Activated CD4-positive, alpha-beta T cell treated with anti-CD3 and anti-CD28 coated beads, Interleukin-2, amount 50 U/mL, for 48 hours (primary cell): ENCODE measurements at places on chromosomes 7 and 10.

- DNase-seq = no peak
These were observed 128.5 kb downstream of the KIF20B start for GRCh38 chr10:89829887-89830269.

- no peak for DNase-seq
These were observed 44.1 kb downstream of the RNF32 start for GRCh38 chr7:156684661-156685060.

DNA sequence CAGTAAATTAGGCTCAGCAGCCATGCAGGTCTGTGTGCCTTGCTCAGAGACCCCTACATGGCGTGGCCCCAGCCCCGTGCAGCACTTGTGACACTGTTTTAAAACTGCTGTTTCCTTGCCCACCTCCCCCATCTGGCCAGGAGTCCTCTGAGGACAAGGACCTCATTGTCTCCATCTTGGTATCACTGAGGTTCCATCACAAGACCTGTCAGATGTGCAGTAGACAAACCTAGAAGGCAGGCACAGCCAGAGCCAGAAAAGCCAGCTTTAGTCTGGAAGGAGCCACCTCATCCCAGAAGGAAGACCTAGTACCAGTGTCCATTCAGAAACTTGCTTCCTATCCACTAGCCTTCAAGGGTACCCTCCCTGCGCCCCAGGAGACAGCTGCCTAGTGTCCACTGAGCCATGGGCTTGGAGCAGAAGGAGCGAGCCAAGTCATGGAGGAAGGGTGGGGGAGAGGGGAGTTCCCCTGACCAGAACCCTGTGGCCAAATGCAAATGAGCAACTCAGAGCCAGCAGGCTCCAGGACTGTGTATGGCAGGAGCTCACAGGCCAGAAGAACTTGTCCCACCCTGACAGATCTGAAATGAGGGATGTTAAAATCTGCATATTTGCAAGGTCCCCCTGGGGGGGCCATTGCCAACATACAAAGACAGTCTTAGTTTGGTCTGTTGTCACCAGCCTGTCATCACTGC lies 176.1 kb downstream of the SH3PXD2A start:
- no peak for DNase-seq

DNA sequence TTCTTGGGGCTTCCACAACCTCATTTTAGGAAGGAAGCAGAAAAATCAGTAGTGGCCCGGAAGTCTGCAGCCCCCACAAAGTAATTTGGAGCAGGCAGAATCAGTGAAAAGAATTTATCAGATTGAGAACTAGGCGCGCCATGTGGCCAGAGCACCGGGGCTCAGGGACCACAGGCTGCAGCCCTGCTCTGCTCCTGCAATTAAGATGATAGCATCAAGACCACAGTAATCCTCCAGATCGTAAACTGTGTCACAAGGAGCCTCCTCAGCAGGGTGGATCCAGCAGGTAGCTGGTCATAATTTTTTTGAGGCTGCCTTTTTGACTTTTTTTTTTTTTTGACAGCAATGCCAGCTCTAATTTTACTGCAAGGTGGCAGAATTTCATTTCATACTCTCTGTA lies 209.0 kb upstream of the ZMIZ1 start:
- no peak for DNase-seq
